Left ventricle myocardium inferior (tissue), 1 donor: ENCODE measurements at places on chromosomes 11 and 22. TPM values are rescaled to one million over a fixed set of nuclear protein-coding genes. Genes with fewer than 3 reads are reported as not detected.
A peak's percentile ranks its signal among the peaks of the same experiment; 100 is the strongest.

SNX19 gene
- total RNA-seq = 56.0 TPM

OR5AN1 gene
- not detected for total RNA-seq

DNA sequence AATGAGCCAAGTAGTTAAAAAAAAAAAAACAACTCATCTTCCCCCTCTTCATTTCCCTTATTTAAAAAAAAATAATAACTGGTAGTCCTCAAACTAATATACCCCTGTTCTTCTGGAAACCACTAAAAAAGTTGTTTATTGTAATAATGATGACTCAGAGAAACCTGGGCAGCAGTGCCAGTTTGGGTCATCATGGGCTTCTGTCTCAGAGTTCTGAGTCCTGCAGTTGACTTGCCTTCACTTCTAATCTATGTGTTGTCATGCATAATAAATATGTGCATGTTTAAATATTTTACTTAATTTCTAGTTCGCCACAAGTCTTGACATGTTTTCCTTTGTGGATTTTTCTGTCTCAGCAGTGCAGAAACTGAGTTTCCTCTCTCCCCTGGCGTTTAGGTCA, 46.8 kb downstream of the PPP2R1B start:
- no peak for DNase-seq

DNA sequence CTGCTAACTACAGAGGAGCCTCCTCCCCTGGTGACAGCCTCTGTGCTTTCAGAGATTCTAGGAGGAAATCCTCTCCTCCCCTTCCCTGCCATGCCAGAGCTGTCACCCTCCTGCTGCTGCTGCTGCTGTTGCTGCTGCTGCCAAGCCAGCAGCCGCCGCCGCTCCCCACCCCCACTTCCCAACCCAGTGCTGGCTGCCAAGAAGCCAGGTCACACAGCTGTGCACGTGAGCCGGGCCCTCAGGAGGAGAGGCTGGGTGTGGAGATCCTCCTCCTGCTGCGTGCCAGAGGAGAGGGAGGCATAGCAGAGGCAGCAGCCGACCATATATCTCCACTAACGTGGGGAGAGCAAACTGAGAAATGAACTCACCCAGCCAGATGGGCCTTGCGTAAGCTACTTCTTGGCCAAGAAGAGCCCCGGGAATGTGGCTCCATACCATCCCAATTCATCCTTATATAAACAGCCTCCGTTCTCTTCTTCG, 12.4 kb downstream of the CRY2 start:
- peak; percentile 92 for DNase-seq

- DNase-seq = no peak
These were observed 7.5 kb upstream of the PDE3B start for GRCh38 chr11:14636119-14636518.

DNA sequence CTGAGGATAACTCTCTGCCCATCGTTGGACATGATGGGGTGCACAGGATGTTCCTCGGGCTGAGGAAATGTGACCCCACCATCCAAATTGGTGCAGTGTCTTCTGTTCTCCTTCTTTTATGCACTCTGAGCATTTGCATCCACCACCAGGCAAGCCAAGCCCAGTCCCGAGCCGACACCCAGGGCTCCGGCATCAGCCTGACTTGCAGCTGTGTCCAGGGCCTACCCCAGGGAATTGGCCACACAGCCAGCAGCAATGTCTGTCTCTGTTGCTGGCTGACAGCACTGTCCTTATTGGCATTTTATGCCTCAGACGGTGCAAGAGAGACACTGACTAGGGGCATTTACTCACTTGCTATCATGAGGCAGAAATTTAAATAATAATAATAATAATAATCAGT, 25.4 kb upstream of the CPT1A start:
- DNase-seq = no peak

GRCh38 chr11:23924226-23924625, 572.6 kb upstream of the LUZP2 start:
- no peak for DNase-seq

DNA sequence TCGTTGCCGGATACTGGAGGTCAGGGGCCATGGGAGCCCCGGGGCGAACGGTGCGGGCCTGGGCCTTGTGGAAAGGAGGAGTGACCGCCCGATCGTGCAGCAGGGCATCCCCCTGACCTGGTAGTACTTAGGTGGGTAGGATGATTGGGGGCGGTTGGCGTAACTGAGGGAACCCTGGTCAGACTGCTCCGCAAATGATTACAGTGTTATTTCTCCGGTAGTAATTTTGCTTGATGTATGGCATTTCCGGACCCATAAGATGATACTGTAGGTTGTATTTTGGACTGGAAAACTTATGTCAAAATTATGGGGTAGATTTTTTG, 762 bp downstream of the MTMR3 start:
- no peak for DNase-seq

DNA sequence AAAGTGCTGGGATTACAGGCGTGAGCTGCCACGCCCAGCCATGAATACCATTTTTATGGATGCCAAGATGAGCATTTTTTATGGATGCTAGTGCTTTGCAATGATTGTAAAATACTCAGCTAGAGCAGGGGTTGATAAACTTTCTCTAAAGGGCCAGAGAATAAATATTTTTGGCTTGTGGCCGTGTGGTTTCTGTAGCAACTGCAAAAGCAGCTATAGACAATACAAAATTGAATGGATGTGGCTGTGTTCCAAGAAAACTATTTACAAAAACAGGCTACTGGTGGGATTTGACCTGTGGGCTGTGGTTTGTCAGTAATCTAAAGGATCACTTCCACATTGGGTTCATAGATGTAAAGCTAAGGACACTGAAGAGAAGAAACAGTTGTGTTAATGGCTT, 56.0 kb downstream of the COMMD9 start:
- no peak for DNase-seq
